Activated T-cell treated with anti-CD3 and anti-CD28 coated beads for 48 hours (primary cell): ENCODE measurements at places on chromosomes 13 and 19.

- DNase-seq = no peak
These were observed 5.5 kb downstream of the AP3D1 start for GRCh38 chr19:2145831-2146241.

GRCh38 chr13:59452189-59452890 lies 711.4 kb downstream of the DIAPH3 start:
- no peak for DNase-seq

DNA sequence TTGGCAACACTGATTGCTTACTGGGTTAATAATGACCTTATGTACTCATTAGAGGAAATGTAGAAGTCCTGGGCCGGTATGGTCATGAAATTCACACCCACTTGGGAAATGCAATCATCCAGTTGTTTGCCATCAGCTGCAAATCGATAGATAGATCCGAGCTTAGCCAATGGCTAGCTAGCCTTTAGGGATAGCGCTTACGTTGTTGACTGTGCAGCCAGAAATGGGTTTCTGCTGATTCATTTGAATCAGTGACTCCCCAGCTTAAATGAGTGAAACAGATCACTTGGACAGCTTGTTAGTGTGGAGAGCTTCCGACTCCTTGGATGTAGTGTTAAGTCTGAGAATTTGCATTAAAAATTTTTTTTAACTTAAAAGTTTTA lies 11.8 kb downstream of the IL17D start:
- DNase-seq = no peak

DNA sequence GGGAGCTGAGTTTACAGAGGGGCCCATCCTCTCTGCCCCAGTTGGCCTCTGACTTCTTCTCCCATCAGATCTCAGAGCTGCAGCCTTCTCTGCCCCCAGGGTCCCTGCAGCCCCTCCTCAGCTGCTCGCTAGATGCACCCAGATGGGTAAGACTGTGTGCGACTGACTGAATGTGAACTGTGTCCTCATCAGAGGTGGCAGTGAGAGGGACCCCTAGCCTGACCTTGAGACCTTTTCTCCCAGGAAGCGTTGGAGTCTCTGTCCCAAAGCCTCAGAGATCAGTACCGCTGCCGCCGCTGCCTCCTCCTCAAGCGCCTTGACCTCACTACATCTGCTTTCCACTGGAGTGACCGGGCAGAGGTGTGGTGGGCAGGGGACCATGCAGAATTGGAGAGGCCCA lies 2.4 kb downstream of the FAM98C start:
- no peak for DNase-seq

- no peak for DNase-seq
These were observed 426.1 kb downstream of the EFNB2 start for GRCh38 chr13:106109391-106109791.

DNA sequence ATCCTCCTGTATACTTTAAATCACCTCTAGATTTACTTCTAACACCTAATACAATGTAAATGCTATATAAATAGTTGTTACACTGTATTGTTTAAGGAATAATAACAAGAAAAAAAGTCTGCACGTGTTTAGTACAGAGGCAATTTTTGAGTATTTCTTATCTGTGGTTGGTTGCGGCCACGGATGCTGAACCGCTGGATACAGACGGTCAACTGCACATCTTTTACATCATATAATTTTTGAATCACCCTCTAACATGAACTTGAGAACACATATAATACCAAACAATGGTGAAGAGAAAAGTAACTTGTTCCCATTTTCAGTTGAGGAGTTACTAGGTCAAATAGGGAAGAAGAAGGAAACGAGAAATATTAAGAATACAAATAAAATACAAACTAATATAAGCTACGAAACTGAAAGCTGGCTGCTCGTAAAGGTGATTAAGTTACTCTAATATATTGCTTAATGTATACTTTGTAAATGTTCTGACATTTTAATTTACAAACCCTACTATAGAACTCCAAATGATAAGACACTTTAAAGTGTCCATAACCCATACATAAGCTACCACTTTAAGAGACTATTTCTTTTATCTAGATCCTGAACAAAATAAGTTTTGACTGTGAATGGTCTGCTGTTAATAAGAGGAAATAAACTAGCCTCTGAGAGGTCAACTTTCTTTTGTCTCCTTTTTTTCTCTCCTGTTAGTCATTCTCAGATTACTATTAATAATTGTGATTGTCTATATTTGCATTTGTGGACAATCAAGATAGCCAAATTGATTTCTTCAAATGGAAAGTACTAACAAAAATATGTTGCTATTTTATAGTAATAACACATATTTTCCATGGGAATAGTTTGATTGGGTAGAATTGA lies 457.4 kb downstream of the DIAPH3 start:
- DNase-seq = no peak

- DNase-seq = no peak
These were observed 2.0 kb upstream of the TNFSF14 start for GRCh38 chr19:6671960-6672359.

DNA sequence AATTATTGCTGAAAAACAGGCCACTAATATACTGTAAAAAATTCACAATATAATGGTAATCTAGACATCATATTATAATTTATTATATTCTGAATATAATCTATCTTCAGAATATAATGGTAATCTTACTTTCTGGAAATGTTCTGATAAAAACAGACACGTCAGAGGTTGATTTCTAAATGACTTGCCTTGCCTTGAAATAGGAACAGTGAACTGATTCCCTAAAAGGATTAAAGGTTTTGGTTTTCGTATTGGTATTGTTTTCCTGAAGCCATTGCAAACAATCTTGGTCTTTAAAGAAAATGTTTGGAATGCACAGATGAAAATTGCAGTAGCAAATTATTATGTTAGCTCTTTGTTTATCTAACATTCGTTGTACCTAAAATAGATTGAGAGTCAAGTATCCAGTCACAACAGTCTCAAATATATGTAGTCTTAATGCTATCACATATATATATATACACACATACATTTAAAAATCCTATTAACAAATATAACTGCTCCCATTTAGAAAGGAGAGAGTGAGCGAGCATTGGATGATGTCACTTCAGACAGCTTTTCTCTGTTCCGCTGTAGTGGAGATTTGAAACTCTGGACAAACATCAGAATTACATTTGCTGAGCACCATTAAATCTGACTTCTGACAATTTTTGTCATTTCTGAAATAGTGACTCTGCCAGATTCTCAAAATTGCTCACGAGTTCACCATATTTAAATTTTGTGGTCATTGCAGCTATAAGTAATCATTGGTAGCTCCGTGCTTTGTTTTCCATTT lies 1.7 kb downstream of the ITM2B start:
- no peak for DNase-seq

DNA sequence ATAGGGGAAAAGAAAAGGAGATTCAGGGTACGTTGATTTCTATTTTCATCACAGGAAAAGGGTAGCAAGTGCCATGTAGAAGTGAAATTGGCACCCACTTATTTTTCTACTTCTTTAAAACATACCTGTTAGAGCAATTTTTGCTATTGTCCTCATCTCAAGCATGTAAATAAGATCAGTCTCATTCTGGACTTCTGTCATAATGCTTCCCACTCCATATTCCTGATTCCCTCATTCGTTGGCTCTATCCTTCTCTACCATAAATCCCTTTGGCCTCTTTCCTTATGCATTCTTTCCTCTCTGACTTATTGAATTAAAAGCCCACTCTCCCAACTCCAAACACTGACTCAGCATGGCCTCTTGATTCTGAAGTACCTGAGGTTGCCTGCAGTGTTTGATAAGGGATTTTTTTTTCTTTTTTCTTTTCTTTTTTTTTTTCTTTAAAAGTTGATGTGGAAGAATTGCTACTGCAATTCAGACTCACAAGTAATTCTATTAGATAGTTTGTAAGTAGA lies 465.7 kb downstream of the SLITRK6 start:
- no peak for DNase-seq

GRCh38 chr13:99558570-99559180 lies 57.4 kb downstream of the TM9SF2 start:
- DNase-seq = no peak
